ENCODE measurements at places on chromosomes 2 and 18.
A peak's percentile ranks its signal among the peaks of the same experiment; 100 is the strongest.

GRCh38 chr2:231926180-231926741, at the start of gene NPPC:
Gene NPPC (minus strand): TSS chr2:231926396. CDS start chr2:231926249, 147 bp downstream.
- DNase-seq = peak; percentile 93

- DNase-seq = no peak
Observed at GRCh38 chr2:48912110-48912509, 156.6 kb upstream of the LHCGR start.

DNA sequence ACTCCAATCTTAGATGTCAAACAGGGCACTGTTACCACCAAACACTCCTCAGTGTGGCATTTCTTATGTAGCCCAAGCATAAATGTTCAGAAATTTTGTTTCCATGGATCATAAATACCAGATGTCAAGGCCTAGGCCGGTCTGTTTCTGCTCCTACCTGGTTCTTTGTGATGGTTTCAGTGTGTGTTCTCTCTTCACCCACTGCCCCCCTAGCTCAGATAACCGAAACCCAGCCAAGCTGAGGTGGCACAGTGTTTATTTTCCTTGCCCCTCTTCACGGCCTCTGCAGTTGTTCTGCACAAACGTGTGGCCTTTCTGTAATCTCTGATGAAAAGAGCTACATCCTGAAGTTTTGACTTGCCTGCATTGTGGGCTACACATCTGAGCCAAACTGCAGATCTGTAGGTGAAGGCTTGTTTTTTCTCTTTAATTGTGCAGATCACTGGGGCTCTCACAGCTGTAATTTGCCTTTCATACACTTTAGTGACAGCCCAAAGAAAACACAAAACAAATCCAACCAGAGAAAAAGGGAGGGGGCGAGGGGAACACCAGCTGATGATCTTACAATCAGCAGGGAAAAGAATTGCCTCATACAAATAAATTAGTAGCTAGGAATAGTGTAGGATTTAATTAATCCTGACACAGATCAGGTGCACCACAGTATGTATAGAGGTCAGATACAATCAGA, 99.1 kb downstream of the NRP2 start:
- no peak for DNase-seq

DNA sequence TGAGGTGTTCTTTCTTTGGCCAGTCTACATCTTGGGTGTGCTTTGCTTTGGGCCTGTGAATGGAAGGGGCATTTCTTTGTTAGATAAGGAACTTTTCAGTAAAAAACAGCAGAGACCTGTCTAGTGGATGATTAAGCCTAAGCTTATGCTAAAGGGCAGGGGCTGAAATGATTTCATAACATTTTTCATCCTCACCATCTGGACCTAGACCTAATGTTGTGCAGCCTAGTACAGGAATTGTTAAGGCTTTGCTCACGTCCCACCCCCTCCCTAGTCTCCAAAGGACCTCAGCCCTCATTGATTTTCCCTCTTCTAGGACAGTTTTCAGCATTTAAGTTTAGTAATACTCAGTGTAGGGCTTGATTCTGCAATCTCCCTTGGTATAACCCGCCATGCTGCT, 111.8 kb downstream of the PRKCE start:
- no peak for DNase-seq

DNA sequence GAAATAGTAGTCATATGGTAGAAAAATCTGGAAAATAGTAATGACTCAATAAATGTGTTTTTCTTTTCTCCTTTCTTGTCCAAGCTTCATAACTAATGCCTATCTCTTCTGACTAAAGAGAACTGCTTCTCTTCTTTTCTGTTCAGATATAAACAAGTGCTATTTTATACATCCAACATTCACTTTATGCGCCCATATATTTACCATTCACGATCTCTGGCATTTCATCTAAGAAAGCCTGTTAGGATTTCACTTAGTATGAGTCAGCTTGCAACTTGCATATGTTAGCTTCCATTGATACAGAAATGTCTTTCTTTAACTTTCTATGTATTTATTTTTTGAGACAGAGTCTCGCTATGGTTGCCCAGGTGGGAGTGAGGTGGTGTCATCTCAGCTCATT, 224.9 kb downstream of the VAPA start:
- DNase-seq = no peak

DNA sequence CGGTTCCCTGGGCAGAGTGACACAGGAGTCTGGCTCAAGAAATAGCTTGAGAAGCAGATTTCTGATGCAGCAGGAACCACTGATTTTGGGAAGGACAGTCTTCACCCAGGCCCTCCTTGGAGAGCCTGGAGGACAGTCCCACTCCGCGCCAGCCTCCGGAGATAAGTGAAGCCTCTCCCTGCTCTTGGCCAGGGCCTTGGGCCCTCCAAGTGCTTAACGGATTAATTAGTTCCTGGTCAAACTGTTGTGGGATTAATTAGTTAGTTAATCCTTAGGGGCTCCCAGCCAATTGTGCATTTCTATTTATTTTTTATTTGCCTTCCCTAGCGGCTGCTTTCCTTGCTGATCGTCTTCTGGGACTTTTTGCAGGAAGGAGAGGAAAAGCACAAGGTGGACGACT, 19.6 kb downstream of the CPLX4 start:
- no peak for DNase-seq

DNA sequence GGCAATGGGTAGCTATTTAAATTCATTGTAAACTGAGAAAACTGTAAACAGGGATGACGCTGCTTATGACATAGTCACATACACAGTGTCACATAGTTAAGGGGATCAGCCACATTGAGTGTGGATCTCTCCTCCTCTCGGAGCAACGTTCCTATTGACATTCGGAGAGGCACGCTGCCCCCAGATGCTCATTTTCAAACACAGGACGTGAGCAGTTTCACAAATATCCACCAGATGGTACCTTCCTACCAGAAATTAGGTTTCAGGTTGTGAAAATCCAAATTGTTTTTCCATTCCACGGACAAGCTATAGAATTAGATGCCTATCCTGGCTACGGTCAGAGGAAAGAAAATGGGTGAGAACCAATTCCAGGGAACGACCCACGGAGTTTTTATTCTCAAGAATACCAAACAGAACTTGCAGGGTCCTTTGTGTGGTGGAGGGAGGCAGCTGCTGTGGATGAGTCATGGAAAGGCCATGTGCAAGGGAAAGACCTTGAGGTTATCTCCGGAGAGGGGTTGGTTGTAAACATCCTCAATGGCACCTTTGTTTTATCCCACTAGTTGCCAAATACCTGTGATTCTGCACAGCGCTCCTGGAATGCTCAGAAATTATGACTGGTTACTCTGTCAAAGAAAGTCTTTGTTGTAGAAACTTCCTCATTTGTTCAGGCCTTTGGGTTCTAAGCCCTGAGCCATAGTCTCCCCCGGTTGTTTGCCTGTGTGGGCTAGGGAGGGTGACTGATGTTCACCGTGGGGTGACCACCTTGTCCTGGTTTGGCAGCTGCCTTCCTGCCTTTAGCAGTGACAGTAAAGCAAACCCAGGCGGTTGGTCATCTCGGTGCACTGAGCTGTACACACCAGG, 88.0 kb downstream of the ACTR3 start:
- DNase-seq = peak; percentile 76
